ENCODE measurements at places on chromosomes 16 and 17.

DNA sequence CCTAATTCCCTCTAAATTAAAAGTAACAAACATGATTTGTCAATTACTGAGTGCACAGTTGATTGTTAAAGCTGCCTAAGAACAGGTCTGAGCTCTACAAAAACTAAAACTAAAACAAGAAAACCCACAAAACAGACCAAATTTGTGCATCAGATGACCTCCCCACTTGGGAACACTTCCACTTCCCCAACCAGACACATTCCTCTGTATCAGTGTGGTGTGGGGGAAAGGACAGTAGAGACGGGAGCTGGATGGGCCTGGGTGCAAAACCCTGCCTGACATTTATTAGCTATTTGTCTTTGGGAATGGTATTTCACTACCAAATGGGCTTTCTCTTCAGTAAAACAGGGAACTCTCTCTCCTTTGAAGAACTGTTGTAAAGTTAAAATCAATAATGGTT is 29.8 kb downstream of the STAT3 start:
- DNase-seq = no peak

GRCh38 chr17:263271-263670 is 81.8 kb upstream of the DOC2B start:
- no peak for DNase-seq

DNA sequence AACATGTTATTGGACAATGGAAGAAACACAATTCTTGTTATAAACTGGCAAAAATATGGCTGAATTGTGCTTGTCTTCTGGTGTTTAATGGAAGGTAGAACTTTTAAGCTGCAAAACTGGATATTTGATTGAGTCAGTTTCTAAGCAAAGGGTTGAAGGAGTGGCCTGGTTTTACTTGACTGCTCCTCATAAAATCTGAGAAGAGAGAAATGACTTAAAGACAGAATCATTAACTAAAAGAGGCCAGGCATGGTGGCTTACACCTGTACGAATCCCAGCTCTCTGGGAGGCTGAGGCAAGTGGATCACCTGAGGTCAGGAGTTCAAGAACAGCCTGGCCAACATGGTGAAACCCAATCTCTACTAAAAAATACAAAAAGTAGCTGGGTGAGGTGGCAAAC is 770.7 kb downstream of the CDH11 start:
- no peak for DNase-seq

DNA sequence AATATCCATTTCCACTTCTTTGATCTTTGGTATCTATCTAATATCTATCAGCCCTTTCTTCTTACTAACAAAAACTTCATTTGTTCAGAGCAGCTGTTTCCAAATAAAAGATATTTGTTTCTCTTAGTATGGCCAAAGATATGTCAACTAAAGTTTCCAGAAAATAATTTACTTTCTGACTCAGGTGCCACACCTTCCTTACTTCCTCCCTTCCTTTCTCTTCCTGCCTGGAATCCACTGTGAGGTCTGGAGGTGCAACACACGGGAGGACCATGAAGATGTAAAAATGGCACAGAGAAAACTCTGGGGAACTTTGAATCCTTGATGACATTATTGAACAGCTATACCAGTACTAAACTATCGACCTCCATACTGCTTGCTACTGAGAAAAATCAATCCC is 14.0 kb downstream of the MED13 start:
- no peak for DNase-seq

DNA sequence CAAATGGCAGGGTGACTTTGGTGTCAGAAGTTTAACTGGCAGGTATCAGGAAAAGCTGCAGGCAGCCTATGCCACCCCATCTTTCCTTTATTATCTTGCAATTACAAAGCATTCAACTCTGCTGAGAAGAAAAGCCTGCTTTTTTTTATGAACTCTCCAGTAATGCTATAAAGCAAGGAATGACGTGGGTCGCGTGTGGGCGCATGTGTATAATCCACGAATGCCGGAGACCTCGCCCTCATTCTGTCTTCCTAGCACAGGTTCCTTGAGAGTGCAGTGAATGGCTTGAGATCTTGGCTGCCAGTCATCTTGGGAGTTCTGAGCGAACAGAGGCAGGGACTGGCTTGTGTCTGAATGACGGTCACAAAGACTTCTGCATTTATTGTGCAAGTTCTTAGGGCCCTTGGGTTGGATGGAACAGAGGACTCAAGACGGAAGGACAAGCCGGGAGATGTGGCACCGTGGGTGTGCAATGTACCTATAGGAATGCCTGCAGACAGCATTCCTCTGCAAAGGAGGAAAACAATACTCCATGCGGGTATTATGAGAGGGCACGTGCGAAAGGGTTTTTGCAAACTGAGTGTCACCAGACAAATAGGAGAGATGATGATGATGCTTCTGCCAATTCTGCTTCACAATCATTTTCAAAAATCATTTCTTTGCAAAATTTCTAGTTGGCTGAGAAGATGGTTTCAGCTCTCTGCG is 96.1 kb upstream of the ELAC2 start:
- DNase-seq = no peak

GRCh38 chr16:49048557-49048956 is 233.1 kb downstream of the CBLN1 start:
- DNase-seq = no peak

- DNase-seq = no peak
These were observed 696.2 kb upstream of the RBFOX1 start for GRCh38 chr16:6636457-6636856.

DNA sequence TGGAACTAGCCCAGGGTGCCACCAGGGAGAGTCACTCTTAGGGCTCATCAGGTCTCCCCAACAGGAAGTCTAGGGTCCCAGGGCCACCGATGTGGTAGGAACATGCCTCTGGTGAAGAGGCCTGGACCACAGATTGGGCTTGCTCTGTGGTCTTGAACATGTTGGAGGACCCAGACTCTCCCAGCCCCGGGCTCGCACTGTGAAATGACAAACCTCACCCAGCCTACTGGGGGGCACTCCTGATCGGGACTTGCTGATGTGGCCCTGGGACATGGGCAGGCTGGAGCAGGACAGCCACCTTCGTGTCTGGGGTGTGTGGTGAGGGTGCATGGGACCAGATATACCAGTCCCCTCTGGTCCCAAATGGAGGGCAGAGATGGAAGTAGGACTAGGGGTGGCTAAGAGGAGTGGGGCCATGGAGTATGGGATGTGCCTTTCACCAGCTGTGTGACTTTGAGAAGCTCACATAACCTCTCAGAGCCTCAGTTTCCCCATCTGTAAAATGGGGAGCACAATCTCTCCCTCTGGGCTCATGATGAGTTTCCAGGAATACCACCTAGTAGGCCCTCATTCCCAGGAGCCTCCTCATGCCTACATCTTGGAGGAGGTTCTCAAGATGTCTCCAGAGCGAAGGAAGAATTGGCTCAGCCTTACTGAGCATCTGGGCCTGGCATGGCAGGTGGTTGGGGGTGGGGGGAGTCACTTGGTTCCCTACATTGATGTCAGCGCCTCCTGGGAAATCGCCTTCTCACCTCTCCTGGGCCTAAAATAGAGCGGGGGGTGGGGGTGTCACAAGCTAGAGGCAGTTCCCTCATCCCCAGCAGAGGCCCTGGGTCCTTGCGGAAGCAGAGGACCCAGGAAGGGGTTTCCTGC is 1.5 kb upstream of the ADAM11 start:
- DNase-seq = no peak

DNA sequence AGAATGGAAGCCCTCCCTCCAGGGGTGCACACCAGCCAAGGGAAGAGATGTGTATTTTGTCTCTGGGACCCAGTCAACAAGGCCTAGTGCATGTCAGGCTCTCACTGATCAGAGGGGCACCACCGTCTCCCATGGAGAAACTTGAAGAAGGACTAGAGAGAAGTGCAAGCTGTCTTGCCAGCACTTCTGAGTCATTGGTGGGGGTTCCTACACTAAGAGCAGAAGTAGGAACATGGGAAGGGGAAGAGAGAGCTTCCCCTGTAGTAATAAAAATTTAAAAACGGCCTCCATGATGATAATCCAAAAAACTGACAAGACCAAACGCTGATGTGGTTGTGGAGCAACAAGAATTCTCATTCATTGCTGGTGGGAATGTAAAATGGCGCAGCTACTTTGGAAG is 46.3 kb downstream of the DYNLRB2 start:
- no peak for DNase-seq

- no peak for DNase-seq
These were observed 7.8 kb downstream of the BPTF start for GRCh38 chr17:67833134-67833533.

DNA sequence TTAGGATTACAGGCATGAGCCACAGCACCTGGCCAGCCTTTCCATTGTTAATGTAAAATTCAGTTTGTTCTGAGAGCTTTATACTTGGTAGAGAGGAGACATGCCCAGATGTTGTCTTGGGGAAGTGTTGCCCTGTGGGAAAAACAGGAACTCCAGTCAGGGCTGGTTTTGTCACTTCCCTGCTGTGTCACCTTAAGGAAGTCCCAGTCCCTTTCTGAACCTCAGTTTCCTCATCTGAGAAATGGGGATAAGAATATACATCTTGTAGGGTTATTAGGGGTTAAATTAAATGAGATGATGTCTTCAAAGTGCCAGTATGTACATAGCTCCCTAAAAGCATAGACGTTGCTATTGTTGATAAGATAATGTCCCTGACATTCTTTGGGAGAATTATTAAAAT is 25.3 kb downstream of the CLEC16A start:
- no peak for DNase-seq
